GM12864 (cell line): ENCODE measurements at places on chromosomes 13 and 19.

DNA sequence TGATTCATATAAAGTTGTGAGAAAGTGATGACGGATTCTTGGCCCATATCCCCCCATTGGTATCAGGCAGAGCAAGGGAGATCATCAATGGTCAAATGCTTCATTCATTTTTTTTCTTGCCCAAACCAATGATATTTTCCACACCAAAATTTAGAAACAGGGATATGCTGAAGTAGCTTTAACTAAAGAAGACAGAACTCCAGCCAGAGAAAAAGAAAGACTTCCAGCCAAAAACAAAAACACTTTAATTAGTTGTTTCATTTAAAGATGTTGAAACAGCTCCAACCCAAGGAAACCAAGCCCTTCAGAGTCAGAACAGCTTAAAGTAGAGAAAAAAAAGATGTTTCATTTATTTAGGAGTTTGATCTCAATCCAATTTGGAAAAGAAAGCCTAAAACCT, 358.9 kb upstream of the NBEA start:
- no peak for DNase-seq

DNA sequence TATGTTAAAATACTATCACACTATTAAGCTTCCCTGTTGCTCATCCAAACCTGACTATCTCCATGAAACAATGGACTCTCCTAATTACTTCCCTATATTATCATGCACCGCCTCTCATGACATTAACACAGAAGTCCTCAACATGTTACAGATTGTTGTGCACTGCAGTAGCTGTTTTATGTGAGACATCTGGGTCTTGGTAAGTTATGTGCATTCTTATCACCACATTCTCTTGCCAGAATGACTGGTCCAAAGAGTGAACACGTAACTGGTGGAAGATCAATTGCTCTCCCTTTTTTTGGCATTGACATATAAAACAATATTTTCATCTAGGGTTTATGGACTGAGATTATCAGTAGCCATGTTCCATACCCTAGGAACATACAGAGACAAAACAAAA, 59.4 kb downstream of the POSTN start:
- DNase-seq, result no peak

DNA sequence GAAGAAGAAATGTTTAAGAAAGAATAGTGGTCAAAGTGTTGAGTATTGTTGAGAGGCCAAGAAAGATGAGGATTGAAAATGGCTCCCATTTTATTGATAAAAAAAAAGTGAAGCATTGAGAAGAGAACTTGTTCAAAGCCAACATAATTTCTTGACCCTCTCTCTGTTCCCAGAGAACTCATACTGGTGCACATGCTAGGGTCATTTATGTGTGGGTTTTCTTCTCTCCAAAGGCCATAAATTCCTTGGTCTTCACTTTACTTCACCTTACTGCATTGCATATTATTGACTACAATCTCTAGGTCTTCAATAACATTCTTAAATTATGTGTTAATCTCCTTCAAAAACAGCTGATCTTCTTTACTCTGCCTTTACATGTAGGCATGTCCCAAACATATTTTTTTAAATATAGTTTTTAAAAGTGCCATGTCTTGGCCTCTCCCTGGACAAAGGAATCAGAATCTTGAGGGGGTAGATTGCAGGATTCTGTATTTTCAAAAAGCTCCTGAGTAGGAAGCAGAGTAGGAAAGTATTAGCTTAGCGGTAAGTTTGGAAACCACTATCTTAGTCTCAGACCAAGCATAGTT, 1.8 kb upstream of the FNDC3A start:
- DNase-seq, result no peak

DNA sequence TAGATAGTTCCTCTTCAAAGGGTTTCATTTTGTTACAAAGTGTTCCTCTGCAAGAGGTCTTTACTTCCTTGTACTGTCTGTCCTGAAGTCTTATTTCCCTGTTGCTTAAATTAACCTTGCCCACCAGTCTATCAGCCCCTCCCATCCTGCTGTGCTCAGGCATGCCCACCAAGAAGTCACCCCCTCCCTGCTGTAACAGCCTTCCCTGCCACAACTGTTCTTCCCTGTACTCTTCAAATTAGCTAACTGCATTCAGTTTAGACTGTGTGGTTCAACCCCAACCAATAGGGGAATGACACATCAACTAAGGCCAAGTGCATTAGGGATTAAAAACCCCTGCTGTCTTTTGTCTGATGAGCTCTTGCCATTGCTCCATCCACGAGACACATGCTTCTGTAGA, 34.4 kb upstream of the ZNF562 start:
- no peak for DNase-seq

- DNase-seq, result no peak
Observed at GRCh38 chr13:104460554-104460953, 1394.3 kb upstream of the SLC10A2 start.

- no peak for DNase-seq
Observed at GRCh38 chr13:50866817-50867636, 23.5 kb upstream of the DLEU7 start.

DNA sequence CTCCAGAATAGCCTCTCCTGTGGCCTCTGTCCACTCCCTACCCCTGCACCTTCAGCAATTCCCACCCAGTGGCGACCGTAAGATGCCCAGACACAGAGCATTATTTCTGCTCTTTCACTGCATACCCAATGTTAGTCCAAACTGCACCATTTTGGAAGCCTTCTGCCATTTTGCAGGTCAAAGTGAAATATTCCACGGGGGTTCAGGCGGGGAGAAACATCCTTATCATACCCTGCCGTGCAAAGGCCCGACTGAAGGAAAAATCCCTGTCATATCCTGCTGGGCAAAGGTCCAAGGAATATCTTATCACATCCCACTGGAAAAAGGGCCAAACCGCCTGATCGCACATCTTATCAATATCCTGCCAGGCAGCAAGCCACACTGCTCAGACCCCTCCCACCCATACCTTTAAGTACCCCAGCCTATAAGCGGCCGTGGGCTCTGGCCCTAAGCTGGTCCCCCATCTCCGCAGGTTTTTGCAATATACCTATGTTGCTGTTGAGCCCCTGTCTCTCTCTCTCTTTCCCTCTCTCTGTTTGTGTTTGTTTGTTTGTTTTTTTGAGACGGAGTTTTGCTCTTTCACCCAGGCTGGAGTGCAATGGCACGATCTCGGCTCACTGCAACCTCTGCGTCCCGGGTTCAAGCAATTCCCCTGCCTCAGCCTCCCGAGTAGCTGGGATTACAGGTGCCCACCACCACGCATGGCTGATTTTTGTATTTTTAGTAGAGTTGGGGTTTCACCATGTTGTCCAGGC, 18.2 kb downstream of the CLEC11A start:
- no peak for DNase-seq

GRCh38 chr19:28730791-28731512, 482.0 kb downstream of the UQCRFS1 start:
- no peak for DNase-seq

DNA sequence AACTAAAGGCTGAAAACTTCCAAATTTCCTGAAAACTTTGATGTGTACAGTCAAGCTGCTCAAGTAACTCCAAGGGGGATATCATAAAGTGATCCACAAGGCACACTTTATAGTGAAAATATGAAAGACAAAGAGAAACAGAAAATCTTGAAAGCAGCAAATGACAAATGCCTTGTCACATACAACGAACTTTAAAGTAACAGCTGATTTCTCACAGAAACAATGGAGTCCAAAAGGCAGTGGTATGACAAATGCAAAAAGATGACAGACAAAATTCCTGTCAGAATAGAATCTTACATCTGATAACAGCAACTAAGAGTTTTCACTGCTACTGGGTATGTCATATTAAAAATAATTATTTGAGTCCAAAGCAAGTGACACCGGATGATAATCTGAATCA, 1602.3 kb upstream of the PRR20A start:
- DNase-seq, result no peak

DNA sequence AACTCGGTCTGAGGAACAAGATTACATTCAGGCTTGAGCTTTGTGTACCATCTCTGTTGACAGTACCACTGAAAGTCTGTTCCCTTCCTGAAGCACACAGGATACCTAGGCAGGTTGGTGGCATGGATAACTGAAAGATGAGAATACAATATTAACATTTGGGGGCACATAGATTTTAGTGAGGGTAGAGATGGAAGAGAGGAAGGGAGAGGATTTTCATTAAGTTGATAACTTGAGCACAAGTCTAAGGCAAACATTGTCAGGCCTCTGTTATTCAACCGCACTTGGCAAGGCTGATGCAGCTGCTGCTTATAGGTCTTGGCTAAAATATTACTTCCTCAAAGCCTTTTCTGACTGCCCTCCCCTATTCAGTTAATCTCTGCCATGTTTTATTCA, 10.9 kb downstream of the MIR17HG start:
- DNase-seq, result no peak
